Activated CD8-positive, alpha-beta memory T cell treated with anti-CD3 and anti-CD28 coated beads, Interleukin-2, amount 50 U/mL, for 48 hours (primary cell): ENCODE measurements at places on chromosomes 1 and 21.

GRCh38 chr1:113256348-113256729, 134.0 kb upstream of the MAGI3 start:
- DNase-seq = no peak

- no peak for DNase-seq
These were observed 16.3 kb upstream of the ATP5PO start for GRCh38 chr21:33931799-33932390.

DNA sequence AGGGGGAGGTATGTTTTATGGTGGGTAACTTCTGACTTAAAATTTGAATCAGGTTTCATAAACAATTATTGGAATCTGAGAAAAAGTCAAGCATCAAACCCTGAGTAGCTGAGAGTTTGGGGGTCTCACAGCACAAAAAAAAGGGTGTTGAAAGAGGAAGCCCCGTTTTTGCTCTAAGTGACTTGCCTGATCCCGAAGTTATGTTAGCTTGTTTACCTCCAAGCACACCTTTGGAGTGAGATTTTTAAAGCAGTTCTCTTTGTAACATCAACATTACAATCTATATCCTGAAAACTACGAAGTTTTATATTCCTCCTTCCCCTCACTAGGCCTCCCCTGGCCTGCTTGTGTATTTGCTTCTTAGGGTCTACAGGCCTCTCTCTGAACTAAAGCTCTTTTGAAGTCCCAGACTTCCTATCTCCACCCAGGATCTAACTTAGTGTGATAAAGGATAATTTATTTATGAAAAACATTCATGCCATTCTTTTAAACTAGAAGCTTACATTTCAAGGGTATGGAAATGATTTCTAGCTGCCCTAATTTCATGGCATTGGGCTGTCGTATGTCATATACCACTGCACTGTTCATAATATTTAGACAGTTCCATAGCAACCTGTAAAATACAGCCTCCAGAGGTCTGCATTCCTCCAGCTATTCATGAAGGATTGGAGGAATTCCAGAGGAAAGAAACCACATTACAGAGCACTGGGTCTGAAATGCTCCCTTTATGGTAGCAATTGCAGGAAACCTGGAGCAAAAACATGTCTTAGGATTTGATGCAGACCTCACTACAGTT, 36.1 kb upstream of the RGS1 start:
- DNase-seq = no peak

DNA sequence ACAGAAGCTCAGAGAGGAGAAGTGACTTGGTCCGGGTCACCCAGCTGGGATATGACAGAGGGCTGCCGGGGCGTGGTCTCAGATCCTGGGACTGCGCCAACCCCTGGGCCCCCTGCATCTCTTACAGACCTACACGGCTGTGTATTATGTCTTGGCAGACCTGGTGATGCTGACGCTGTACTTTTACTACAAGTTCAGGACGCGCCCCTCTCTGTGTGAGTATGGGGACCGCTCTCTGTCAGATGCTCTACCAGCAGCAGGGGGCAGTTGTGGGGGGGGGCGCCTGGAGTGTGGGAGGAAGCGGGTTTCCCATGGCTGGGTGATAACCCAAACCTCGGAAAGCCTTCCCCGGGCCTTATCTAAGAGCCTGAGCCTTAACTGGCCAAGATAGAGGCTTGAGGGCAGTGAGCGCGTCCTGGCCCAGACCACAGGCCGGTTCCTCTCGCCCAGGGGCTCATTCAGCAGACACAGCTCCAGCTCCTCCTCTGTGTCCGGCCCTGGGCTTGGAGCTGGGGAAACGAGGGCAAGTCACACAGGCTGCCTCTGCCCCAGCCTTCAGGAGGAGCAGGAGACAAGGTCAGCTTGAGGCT, 13.3 kb downstream of the SLC66A1 start:
- no peak for DNase-seq

GRCh38 chr1:169115891-169116585, 9.5 kb downstream of the ATP1B1 start:
- no peak for DNase-seq

- no peak for DNase-seq
These were observed 34.8 kb downstream of the CD34 start for GRCh38 chr1:207876131-207876530.

- DNase-seq = no peak
These were observed 118.9 kb upstream of the ZC3H11B start for GRCh38 chr1:219731771-219732170.

DNA sequence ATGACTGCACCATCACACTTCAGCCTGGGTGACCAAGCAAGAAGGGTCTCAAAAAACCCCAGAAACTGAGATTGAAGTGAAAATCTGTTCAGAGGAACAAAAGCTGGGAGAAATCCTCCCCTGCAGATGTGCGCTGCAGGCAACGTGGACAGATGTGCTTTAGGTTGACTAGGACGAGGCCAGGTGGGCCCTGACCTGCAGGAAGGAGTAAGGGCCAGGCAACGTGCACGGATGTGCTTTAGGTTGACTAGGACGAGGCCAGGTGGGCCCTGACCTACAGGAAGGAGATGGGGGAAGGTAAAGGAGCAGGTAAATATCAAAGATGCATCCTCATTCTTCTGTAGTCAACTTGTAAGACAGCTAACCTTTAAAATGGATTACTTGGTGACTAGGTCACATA, 2.5 kb upstream of the KRTAP12-1 start:
- DNase-seq = no peak

DNA sequence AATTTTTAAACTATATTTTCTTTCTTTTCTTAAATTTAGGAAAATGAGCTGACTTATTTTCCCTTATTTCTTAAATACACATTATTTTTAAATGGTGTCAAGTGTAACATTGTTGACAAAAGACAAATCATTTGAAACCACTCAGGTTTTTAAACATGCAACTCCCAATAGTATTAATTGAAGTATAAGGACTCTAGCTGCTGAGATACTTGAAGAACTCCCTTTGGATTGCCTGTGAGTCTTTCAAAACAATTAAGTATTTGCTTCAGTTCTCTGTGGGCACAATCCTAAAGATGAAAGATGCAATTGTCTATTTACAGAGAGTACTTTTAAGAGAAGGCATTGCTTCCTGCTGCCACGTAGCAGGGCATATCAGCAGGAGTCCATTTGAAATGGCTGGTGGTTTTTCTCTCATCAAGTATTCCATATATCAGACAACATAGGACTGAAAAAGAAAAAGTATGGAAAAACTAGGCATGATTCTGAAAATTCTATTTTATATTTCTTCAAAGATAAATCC, 373.4 kb downstream of the NEGR1 start:
- DNase-seq = no peak
